Fibroblast of upper back skin (primary cell): ENCODE measurements at places on chromosomes 6 and 20.

DNA sequence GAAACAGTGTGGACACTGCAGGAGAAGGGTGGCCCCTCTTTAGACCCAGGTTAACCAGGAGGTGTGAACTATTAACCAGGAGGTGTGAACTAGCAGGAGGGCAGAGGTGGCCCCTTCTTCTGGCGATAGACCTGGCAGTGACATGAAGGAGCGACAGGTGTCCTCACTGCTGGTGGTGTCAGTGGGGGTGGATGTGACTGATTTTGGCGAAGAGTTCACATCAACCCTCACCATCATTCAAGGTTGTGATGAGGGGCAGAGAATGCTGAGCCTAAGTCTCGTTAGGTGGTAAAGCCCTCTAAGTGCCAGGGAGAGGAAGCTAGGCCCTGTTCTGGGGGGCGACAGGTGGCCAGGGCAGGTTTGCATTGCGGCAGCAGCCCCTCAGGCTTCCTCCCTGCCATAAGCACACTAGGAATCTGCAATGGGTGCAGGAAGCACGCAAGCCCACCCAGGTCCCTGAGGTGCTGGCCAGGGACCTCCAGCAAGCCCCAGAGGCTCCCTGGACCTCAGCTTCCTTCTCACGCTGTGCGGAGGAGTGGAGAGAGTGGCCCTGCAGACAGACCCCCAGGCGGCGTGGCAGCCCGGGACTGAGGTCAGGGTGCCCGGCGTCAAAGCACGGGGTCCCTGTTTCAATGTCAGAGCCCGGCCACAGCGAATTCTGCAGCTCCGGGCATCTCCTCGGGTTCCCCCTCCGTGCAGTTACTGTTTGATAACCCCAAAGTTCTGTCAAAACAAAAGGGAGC, 13.7 kb downstream of the NPEPL1 start:
- no peak for DNase-seq

DNA sequence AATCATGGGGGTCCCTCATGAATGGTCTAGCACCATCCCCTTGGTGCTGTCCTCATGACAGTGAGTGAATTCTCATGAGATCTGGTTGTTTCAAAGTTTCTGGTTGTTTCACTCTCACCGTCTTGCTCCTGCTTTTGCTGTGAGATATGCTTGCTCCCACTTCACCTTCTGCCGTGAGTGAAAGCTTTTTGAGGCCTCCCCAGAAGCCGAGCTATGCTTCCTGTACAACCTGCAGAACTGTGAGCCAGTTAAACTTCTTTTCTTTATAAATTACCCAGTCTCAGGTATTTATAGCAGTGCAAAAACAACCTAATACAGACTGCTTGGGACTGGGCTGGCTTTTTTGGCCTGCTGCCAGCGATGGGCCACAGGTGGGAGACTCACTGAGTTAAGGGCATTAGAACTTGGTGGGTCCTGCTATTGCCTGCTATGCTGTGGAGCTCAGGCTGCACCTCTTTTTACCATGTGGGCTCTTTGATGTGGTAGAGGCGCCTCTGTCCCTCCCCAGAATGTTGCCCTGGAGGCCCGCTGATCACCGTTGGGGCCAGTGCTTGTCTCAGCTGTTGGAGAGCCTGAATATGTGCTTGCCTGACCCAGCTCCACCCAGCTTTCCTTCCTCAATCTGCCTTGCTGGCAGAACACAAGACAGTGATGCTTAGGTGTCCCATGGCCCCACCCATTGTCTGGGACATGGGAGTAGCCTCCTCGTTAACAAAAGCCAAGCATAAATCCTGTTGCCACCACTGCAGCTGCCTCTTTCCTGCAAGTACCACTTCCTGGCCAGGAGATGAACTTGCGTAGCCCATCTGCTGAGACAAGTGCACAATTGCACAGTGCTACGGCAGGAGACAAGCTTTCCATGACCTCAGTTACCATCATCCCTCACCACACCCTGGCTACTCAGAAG, 47.1 kb downstream of the IGF2R start:
- no peak for DNase-seq

DNA sequence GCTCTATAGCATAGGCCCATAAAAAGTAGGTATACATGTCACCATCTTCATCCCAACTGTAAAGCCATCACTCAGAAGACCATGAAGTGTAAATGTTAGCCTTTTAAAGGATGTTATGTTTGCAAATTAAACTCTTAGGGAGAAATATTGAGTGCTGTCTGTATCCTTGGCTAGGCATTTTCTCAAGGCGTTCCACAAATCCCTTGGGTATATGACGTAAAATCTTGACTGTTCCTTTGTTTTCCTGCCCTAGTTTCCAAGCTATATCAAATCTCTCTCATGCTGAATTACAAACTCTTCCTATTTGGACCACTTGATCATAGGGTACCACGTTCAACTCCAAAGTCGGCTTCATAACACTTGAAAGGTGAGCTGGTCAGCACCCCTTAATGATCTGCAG, 486.2 kb downstream of the HDGFL1 start:
- DNase-seq = no peak

GRCh38 chr6:72414657-72415056, 207.2 kb upstream of the KCNQ5 start:
- DNase-seq = no peak

- DNase-seq = no peak
Observed at GRCh38 chr6:31294056-31294455, 22.2 kb upstream of the HLA-C start.

GRCh38 chr6:134683783-134684422, 266.0 kb downstream of the ALDH8A1 start:
- peak; percentile 64 for DNase-seq

DNA sequence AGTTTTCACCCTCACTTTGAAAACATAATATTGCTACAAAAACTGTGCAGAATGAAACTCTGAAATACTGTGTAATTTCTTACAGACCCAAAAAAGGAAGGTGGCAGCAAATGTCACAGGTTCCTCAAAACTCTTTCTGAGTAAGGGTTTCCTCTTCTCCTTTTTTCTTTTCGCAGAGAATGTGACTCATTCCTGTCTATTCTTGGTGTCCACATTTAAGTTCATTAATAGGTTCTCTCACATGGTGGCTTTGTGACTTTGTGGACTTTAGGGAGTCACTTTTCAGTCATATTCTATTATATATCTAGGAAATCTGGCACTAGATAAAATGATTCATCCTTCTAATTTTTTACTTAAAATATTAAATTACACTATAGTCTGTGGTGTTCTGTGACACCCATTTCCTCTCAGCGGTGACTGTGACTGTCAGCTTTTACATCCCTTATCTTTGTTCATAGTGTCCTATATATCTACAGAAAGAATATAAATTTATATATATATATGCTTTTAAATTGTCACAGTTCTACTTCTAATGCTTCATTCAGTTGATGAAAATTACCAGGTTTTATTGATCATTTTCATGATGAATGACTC, 126.8 kb upstream of the HCRTR2 start:
- DNase-seq = no peak

- no peak for DNase-seq
Observed at GRCh38 chr20:4415281-4415680, 306.4 kb upstream of the PRND start.

DNA sequence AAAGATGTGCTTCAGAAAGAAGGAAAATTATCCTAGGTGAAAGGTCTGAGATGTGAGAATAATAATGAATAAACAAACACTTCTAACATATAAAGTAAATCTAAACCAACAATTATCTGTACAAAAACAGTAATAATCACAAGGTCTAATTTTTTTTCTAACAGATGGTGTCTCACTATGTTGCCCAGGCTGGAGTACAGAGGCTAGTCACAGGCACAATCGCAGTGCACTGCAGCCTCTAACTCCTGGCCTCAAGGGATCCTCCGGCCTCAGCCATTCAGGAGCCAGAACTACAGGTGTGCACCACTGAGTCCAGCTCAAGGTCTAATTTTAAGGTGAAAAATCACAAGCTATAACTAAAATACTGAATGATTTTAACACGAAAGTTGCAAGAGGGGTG, 17.0 kb upstream of the ZC3H12D start:
- DNase-seq = no peak

GRCh38 chr6:34225551-34225950, 11.1 kb upstream of the HMGA1 start:
- DNase-seq = no peak

DNA sequence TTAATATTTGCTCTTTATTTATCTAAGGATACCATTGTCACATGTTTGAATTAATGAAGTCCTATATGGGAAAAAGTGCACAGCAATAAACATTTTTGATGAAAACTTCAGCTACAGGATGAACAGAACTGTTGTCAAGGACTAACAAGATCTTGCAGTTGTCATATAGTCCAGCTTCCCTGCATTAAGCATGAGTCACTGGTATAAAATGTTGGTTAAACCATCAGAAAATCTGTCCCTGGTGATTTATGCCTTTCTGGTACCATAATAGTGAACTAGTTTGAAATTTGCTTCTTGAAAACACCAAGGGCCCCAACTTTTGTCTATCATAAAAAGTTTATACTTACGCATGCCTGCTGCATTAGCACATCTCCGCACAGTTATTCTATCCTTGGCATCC, 60.4 kb upstream of the RSPO3 start:
- DNase-seq = peak; percentile 83

DNA sequence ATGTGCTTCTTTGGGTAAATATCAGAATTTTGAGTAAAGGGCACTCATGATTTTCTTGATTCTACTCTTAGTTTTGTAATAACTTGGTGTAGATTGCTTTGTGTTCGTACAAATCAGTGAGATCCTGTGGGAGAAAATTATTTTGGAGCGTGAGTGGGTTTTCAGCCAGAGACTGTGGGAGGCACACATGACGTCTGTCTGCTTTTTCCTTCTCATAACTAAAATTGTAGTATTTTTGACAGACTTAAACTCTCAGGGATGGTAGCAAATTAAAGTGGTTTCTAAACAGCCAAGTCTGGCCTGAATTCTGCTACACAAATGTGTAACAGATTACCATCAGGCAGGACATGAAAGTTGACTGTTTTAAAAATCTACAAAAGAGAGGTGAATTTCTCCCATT, 222.6 kb downstream of the OTOR start:
- DNase-seq = no peak

GRCh38 chr6:18990059-18990978, 603.2 kb downstream of the RNF144B start:
- peak; percentile 36 for DNase-seq

GRCh38 chr6:21201637-21202350, 391.8 kb upstream of the SOX4 start:
- DNase-seq = no peak
